ENCODE measurements at places on chromosomes 5 and 9. TPM values are rescaled to one million over a fixed set of nuclear protein-coding genes. Genes with fewer than 3 reads are reported as not detected.

- no peak overlapping the region for H3K4me3 ChIP-seq
- no peaks in the 10 kb centered on the region for H3K27me3 ChIP-seq
- no peak overlapping the region for H3K27ac ChIP-seq
- DNase-seq: no peak
- no peaks in the 10 kb centered on the region for H3K4me1 ChIP-seq
These were observed 639.3 kb downstream of the MTRR start for GRCh38 chr5:8508231-8508630.

DNA sequence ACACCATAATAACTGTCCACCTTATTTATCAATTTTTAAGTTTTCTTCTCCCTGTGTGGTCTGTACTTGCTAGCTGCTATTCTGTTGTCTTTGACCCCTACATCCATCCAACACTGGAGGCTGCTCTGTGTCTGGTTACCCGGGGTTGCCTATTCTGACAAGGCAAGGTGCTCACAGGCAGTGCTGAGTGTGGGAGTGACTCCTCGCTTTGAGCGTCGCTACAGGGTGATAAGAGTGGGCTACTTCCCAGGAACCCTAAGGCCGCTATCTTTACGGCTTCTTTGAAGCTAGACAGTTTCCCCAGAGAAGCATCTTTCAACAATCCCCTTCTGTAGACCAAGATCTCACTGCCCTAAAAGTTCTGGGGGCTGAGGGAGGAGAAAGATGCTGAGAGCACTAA lies 35.3 kb downstream of the NSUN2 start:
- peaks cover 53% of the 10 kb centered on the region for H3K36me3 ChIP-seq
- no peak for DNase-seq
- H3K27ac ChIP-seq: no peak overlapping the region
- H3K27me3 ChIP-seq: no peaks in the 10 kb centered on the region

Gene VLDLR
- 24.2 TPM for polyA plus RNA-seq

Gene GDNF
- 0.15 TPM for polyA plus RNA-seq

Gene F12
- polyA plus RNA-seq: 12.0 TPM

Gene CD274
- polyA plus RNA-seq: not detected

GRCh38 chr5:77356740-77357139 lies 135.4 kb downstream of the WDR41 start:
- H3K4me3 ChIP-seq: no peak overlapping the region
- no peaks in the 10 kb centered on the region for H3K4me1 ChIP-seq

- H3K4me1 ChIP-seq: no peaks in the 10 kb centered on the region
- no peak for DNase-seq
- no peak overlapping the region for H3K27ac ChIP-seq
These were observed 106.2 kb downstream of the CMYA5 start for GRCh38 chr5:79795764-79796398.

- no peak for DNase-seq
- H3K4me1 ChIP-seq: no peaks in the 10 kb centered on the region
- no peaks in the 10 kb centered on the region for H3K36me3 ChIP-seq
- H3K27ac ChIP-seq: no peak overlapping the region
- no peaks in the 10 kb centered on the region for H3K27me3 ChIP-seq
These were observed 185.3 kb downstream of the FAM170A start for GRCh38 chr5:119814655-119815054.

GRCh38 chr9:109641372-109641659 lies 138.7 kb upstream of the PALM2AKAP2 start:
- H3K4me1 ChIP-seq: peaks cover 7% of the 10 kb centered on the region
- H3K4me3 ChIP-seq: no peak overlapping the region
- peaks cover 15% of the 10 kb centered on the region for H3K27me3 ChIP-seq
- H3K36me3 ChIP-seq: no peaks in the 10 kb centered on the region

Gene BARX1
- 0.79 TPM for polyA plus RNA-seq

DNA sequence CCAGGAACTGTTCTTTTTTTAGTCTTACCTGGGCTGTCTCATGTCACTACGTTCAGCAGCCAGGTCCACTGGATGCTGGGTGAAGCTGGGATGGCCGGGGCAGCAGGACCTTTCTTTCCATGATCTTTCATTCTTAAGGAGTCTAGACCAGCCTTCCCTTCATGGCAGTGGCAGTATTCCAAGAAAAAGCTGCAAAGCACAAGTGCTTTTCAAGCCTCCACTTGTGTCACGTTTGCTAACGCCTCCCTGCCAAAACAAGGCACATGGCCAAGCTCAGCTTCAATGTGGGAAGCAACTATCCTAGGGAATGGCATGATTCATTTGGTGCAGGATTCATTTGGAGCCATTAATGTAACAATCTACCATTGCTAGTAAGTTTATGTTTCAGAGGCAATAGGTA lies 94.8 kb downstream of the RCL1 start:
- H3K4me1 ChIP-seq: peaks cover 4% of the 10 kb centered on the region
- H3K36me3 ChIP-seq: no peaks in the 10 kb centered on the region
- no peak overlapping the region for H3K27ac ChIP-seq
- no peak for DNase-seq
- H3K4me3 ChIP-seq: no peak overlapping the region

Gene FOXD4L4
- 0.03 TPM for polyA plus RNA-seq

GRCh38 chr5:68894673-68895072 lies 199.1 kb upstream of the SLC30A5 start:
- H3K27ac ChIP-seq: no peak overlapping the region
- no peak overlapping the region for H3K4me3 ChIP-seq
- H3K36me3 ChIP-seq: no peaks in the 10 kb centered on the region
- H3K27me3 ChIP-seq: no peaks in the 10 kb centered on the region
- H3K4me1 ChIP-seq: no peaks in the 10 kb centered on the region
- no peak for DNase-seq

DNA sequence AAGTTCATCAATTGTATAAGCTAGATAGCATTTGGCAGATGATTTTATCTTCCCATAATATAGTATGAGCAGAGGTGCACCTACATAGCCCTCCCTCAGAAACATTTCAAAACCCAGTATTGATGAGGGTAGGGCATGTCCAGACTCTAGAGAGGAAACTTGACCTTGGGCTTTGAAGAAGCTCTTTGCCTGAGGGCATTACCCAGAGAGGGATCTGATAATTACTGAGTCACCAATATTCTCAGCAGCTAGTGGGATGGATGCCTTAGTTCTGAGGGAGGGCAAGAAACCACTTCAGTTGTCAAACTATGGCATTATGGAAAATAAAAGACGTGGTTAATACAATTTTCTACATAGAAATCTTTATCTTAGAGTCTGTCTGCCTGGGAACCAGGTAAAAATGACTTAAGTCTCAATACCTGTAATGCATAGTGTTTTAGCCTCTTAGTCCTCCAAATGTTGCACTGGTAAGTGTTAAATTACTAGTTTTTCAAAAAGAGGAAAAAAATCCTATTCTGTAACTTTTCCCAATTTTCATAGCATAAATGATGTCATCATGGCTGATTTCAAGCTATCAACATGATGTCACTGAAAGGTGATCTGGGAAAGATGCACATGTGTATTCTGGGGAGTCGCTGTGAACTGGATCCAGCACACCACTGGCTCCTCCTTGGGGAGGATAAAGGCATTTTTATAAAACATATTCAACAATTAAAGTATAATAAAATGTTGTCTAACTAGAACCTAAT lies 809.0 kb downstream of the KCTD16 start:
- H3K36me3 ChIP-seq: no peaks in the 10 kb centered on the region
- H3K4me1 ChIP-seq: no peaks in the 10 kb centered on the region
- H3K27me3 ChIP-seq: no peaks in the 10 kb centered on the region
- H3K4me3 ChIP-seq: no peak overlapping the region
- DNase-seq: no peak
- H3K27ac ChIP-seq: no peak overlapping the region

DNA sequence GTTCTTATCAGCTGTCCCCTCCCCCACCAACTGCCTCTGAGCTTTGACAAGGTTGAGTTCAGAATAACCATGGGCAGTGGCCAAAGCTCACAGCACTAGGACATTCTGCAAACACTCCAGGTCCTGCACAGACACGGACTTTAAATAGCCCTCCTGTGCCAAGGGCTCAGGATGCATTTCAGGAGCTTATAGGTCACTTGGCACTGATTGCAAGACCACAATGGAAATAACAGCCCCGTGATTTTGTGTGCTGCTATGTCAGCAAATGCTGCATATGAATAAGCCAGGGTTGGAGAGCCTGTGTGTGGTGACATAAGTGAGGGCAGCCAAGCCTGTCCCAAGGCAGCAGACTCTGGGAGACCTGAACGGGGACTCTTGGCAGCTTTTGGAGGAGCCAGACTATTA lies 150.7 kb downstream of the DMRT2 start:
- no peaks in the 10 kb centered on the region for H3K27me3 ChIP-seq
- no peaks in the 10 kb centered on the region for H3K4me1 ChIP-seq
- H3K4me3 ChIP-seq: no peak overlapping the region
- H3K27ac ChIP-seq: no peak overlapping the region
- H3K36me3 ChIP-seq: no peaks in the 10 kb centered on the region

DNA sequence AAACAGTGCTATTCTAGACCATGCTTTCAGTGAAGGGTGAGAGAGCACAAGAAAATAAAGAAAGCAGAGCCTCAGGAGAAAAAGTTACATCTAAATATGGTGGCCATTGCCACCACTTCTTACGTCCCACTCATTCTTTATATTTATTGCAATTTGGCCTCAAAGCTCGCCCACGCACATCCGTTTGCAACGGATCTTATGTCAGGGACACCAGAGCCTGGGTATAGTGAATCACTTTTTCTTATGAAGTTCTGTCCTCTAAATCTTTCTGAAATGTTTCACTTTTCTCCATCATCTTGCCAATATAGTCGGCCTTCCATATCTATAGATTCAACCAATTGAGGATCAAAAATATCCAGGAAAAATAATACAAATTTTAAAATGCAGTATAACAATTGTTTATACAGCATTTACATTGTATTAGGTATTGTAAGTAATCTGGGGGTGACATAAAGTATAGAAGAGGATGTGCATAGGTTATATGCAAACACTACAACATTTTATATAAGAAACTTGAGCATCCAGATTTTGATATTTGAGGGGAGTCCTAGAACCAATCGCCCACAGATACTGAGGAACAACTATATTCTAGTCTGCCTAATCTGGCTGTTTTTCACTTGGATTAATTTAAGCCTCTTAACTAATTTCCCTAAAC lies 35.2 kb downstream of the GOLPH3 start:
- H3K4me3 ChIP-seq: no peak overlapping the region
- no peak overlapping the region for H3K27ac ChIP-seq
- H3K27me3 ChIP-seq: peaks cover 1% of the 10 kb centered on the region
- no peaks in the 10 kb centered on the region for H3K4me1 ChIP-seq
- no peak for DNase-seq
- H3K36me3 ChIP-seq: peaks cover 7% of the 10 kb centered on the region

DNA sequence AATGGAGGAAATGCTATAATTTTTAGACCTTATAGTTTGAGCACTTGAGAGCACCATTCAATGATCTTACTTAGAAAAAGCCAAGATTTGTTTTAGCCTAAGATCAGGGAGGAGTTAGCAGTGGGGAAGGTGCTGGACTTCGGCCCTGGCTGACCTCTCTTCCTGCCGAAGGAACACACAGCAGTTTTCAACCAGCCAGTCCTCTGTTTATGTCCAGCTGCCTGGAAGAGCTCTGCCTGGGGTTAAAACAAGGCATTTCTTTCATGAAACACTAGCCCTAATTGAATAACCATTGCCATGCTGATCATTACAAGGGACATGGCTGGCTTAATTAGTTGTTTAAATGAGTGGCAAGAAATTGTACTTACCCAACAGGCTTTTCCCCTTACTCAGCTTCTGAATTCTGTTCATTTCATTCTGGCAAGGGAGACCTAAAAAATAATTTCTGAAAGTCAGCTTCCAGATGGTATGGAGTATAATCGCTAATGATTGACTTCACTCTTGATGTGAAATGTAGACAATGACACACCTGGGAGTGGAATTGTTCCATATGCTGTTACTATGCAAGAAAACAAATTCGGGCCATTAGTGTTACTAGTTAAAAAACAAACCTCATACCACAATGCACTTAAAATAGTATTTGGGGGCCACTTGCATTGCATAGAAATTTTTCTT lies 514.2 kb downstream of the SPOCK1 start:
- DNase-seq: no peak
- no peaks in the 10 kb centered on the region for H3K36me3 ChIP-seq
- no peak overlapping the region for H3K27ac ChIP-seq
- H3K4me1 ChIP-seq: no peaks in the 10 kb centered on the region
- H3K4me3 ChIP-seq: no peak overlapping the region

DNA sequence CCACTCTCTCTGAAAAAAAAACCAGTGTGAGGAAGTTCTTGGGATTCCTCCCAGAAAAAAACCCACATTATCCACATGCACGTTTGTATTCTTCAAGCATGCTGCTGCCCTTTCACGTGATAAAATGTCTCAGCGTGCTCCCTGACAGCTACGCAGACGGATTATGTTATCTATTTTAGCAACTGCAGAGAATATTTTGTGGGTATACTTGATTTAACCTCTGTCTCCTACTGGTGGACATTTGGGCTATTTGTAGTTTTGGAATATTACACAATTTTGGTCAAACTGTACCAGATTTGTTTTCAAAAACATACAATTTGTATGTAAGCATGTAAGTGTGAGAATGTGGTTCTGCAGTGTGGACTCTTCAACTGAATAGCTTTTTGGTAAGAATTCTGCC lies 10.7 kb downstream of the PRRC2B start:
- H3K4me3 ChIP-seq: no peak overlapping the region
- no peak for DNase-seq
- no peaks in the 10 kb centered on the region for H3K36me3 ChIP-seq

Gene SH3RF2
- 1.0 TPM for polyA plus RNA-seq
